ENCODE measurements at places on chromosomes 6 and 20. TPM values are rescaled to one million over a fixed set of nuclear protein-coding genes. Genes with fewer than 3 reads are reported as not detected.

Gene RHAG
- not detected for total RNA-seq

DNA sequence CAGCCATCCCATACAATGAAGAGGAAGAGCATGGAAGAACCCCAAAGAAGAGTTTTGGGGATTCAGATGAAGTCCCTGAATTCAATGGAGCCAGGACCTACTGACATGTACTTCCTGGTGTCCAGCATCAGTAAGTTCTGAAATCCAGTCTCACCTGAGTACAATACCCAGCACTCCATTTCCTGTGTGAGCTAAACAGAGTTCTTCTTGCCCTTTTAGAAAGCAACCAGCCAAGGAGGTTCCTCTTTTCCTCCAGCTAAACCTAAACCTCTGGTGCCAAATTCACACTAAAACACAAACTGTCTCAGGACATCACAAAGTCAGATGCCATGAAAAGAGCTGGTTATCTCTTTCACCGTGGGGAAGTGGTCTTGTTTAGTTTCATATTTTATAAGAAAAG lies 71.5 kb downstream of the PKHD1 start:
- no peak for DNase-seq

Gene ADGRF1
- not detected for total RNA-seq

- DNase-seq, result no peak
Observed at GRCh38 chr6:129175066-129175465, 292.1 kb downstream of the LAMA2 start.

Gene TEAD3
- total RNA-seq, result 2.0 TPM

Gene ADGRG6
- total RNA-seq, result 99.3 TPM

GRCh38 chr6:39310542-39310941 lies 3.7 kb downstream of the KCNK17 start:
- no peak for DNase-seq

GRCh38 chr6:29631860-29632731 lies 887 bp downstream of the GABBR1 start:
- DNase-seq, result peak; percentile 36

Gene ESF1
- 15.2 TPM for total RNA-seq

Gene C6orf163
- 2.5 TPM for total RNA-seq

- DNase-seq, result no peak
Observed at GRCh38 chr20:21033817-21034216, 72.3 kb downstream of the LINC00237 start.

- DNase-seq, result no peak
Observed at GRCh38 chr6:9155836-9156235, 720.5 kb upstream of the SLC35B3 start.

DNA sequence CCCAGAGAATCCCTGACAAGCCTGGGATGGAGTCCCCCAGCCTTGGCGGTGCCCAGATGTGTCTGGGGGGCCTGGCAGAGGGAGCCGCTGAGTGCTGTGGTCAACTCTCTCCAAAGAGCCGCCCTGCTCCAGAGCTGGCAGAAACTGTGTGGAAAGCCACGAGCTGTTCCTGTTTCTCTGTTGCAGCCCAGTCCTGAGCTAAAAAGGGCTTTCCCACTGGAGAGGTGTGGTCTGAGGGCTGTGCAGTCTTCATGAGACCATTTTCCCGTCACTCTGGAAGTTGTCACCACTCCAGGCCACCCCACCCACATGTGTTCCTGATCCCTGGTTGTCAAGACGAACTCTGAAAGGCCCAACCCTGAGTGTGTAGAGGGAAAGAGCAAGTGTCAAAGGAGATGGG lies 99.7 kb upstream of the KCNK16 start:
- no peak for DNase-seq

DNA sequence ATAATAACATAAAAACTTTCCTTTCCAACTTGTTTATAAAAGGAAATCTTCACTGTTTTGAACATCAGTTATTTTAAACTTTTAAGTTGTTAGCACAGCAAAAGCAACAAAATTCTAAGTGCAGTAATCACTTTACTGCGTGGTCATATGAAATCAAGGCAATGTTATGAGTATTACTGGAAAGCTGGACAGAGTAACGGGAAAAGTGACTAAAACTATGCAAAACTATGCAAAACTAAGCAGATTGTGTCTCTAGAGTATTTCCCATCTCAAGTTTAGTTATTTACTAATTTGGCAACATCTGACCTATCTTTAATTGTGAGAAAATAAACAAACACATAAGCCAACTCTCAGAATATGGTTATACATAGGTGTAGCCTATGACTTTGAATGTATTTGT lies 10.9 kb upstream of the ANKEF1 start:
- no peak for DNase-seq

GRCh38 chr6:134170844-134171243 lies 118.4 kb upstream of the SLC2A12 start:
- DNase-seq, result no peak

DNA sequence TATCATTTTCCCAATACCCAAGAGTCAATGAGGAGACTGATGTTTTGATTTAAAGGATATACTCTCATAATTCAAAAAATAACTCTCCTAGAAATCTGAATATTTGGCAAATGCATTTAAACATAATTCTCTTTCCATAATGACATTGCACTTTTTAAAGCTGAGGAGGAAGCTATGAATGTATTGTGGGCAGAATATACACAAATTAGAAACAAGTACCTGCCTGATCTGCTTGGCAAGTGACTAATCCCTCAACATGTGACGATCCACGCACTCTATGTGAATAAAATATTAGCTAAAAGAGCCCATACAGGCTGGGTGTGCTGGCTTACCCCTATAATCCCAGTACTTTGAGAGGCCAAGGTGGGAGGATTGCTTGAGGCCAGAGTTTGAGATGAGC lies 88.3 kb upstream of the CCDC28A start:
- DNase-seq, result no peak
